ENCODE measurements at places on chromosomes 12 and 14.

GRCh38 chr12:102478405-102479098 lies 1.8 kb downstream of the IGF1 start:
- no peak for DNase-seq

DNA sequence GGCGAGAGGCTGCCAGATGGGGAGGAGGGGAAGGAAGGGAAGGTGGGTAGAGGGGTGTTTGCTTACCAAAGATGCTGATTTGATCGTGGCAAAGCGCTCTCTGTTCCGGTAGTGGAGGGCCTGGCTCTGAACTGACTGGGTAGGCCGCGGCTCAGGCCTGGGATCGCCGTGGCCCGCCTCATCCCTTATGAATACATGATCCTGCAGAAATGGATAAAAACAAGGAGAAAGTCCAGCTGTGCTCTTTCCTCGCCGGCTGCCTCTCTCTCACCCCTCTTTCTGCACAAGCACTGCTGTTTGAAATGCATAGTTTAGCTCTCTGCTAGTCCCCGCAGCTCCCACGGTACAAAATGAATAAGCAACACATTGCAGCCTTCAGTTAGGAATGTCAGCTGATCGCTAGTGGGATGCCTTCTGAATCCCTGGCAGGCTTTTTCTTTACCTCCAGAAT lies 53.8 kb downstream of the PEBP1 start:
- peak; percentile 82 for DNase-seq

GRCh38 chr14:51967521-51967920 lies 21.8 kb upstream of the RTRAF start:
- no peak for DNase-seq

DNA sequence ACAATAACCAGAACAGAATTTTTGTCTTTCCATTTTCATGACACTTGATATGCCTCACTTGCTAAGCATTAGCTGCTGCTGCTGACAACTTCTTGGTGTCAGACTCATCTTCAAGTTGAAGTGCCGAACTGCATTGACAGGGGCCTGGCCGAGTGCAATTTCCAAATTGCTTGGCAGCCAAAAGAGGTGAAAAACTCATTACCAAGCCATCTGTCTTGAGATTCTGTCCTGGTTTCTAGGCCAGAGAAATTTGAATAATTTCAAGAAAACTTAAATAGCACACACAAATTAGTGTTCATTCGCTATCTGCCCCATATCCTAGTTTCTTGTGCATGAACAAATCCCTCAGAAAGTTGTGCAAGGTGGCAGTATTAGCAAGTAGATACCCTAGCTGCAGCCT lies 165.3 kb upstream of the RASSF8 start:
- no peak for DNase-seq

DNA sequence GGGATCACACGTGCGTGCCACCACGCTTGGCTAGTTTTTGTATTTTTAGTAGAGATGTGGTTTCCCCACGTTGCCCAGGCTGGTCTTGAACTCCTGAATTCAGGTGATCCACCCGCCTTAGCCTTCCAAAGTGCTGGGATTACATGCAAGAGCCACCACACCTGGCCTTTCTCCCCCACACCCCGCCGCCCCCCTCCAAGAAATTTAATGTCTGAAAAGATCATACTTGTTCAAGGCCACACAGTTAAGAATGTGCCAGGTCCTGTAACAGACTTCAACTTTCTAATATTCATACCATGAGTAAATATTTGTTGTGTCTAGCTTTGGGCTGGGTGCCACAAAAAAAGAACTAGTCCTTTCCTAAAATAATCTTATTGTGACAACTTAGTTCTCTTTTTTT lies 9.1 kb downstream of the GATC start:
- no peak for DNase-seq

DNA sequence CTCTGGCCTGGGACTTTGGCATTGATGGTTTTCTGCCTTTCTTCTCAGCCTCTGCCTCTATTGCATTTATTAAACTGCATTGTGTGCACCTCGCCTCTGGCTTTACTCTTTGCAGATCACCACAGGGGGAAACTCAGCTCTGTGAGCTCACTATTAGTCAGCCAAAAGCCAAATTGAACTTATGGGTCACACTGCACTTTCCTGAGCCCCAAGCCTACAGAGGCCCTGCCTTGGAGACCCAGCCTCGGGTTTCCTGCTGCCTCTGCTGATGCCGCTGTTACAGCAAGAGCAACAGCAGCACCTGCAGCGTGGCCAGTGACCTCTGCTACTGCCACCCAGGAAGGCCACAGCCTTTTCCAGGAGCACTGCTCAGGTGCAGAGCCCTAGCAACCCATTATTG lies 122.5 kb downstream of the DAD1 start:
- DNase-seq = no peak

DNA sequence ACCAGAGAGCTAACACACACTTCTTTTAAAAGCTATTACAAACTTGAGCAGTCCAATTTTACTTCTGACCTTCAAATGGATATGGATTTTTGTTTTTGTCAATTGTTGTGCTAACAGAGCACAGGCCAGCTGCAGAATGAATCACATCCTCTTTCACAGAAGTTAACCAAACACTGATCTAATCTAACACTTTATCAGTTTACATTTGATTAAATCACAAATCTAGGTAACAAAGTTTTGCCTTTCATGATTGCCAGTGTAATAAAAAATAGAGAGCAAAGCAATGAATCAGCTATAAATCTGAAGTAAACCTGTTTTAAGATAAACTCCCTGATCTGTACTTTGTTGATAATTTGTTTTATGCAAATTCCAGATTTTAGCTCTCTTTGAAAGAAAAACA lies 273.1 kb upstream of the RGS6 start:
- peak; percentile 1 for DNase-seq

- DNase-seq = no peak
Measured at GRCh38 chr12:8629486-8630033, 16.9 kb upstream of the AICDA start.

DNA sequence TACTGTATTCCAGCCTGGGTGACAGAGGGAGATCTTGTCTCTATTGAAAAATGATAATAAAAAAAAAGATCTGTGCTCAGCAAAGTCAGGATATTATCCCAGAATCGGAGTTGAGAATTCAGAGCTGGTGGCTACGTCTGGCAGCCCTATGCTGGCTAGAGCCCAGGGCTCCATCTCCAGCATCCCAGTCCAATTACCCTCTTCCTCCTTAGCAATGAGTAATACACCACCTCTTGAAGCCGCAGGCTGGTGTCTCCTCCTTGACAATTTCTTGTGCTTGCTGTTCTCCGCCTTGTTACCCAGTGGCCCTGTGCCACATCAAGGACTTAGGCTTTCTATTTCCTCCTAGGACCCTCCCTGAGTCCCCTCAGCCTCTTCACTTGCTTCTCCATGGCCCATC lies 38.4 kb upstream of the DDX11 start:
- DNase-seq = no peak

DNA sequence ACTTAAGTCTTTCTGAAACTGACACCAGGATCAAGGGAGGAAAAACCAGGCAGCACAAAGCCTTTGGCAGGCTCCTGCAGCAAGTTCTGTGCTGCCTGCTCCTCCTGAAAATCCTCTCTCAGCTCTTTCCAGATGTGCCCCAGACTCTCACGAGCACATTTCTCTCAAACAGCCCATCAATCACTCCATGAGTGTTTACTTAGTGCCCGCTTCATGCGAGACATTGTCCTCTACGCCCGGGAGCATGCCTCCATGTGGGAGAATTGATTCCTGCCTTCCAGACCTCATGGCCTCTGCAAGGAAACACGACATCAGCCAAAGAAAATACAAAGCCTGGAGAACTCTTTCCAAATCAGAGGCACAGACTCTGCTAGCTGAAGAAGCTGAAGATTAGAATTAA lies 46.5 kb upstream of the TSPAN11 start:
- DNase-seq = peak; percentile 92

GRCh38 chr14:24130717-24131548 lies 474 bp downstream of the FITM1 start:
- peak; percentile 73 for DNase-seq

GRCh38 chr12:91055976-91056375 lies 1.8 kb downstream of the KERA start:
- no peak for DNase-seq

- no peak for DNase-seq
Measured at GRCh38 chr14:52253503-52253902, 14.0 kb upstream of the PTGDR start.

DNA sequence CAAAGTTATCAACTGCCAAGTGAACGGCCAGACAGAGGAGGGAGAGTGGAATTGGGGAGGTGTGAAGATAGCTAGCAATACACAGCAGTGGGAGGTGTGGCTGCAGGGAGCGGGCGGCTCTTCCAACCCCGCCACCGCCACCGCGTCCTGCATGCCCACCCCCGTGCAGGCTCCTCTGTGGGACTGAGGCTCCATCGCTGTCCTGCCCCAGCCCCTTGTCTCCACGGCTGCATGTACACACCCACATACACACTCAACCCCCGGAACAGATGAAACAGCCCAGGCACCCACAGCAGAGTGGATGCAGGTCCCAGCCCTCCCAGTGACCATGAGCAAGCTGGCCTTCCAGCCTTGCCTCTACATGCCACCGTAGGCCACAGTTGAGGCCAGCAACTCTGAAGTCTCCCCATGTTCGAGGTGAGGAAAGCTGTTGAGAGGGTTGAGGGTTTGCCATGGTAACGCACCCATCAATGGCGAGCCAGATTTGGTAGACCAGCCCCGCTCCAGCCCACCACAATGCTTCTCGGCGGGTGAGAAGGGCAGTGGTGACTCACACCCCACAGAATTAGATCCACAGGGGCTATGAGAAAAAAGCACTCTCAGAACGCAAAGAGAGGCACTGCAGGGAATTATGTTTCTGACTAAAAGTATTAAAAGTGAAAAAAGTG lies 39.3 kb downstream of the PITPNM2 start:
- no peak for DNase-seq

DNA sequence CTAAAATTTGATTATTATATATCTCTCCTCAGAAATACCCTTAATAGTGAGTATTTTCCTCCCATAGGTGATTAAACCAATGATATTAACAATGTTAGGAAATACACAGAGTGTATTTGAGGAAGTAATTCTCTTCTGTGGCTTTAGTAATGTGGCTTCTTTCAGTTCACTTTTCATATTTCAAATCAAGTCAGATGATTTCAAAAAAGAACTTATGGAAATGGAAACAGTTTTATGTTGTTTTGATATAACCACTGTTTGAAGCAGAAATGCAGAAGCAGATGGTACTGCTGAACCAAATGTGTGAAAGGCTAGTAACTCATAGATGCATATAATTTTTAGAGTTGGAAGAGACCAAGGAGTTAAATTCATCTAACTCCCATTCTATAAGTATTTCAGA lies 1.9 kb upstream of the GPR33 start:
- DNase-seq = no peak

GRCh38 chr14:22830443-22831010 lies 840 bp downstream of the MRPL52 start:
- no peak for DNase-seq

DNA sequence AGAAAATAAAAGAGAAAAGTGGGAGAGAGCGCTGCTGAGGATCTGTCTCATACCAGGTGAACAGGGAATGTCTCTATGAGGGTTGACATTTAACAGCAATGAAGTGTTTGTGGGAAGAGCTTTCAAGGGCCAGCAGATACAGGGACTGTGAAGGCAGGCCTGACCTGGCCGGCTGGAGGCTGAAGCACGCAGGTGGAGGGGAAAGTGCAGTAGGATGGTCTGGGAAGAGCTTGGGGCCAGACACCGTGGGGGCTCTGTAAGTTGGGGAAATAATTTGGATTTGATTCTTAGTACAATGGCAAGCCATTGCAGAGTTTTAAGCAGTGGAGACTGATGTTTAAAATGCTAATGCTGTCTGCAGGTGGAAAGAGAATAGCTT lies 23.8 kb upstream of the DHRS2 start:
- no peak for DNase-seq

DNA sequence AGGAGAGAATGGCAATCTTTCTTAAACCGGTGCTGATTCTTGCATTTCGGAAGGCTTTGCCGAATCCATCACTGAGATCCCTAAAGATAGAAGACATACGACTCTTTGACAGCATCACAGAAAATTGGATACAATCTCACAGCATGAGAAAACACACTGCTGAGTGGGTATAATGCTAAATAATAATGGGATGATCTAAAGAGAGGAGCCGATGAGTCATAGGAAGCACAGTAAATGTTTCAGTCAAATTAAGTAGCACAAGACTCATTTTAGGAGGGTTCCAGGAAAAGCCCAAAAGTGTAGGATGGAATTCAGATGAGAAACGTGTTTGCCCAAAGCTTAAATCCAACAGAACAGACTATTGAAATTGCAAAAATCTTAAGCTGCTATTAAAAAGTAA lies 81.7 kb downstream of the CPNE8 start:
- DNase-seq = no peak

- DNase-seq = no peak
Measured at GRCh38 chr14:33857650-33858049, 93.2 kb downstream of the EGLN3 start.

DNA sequence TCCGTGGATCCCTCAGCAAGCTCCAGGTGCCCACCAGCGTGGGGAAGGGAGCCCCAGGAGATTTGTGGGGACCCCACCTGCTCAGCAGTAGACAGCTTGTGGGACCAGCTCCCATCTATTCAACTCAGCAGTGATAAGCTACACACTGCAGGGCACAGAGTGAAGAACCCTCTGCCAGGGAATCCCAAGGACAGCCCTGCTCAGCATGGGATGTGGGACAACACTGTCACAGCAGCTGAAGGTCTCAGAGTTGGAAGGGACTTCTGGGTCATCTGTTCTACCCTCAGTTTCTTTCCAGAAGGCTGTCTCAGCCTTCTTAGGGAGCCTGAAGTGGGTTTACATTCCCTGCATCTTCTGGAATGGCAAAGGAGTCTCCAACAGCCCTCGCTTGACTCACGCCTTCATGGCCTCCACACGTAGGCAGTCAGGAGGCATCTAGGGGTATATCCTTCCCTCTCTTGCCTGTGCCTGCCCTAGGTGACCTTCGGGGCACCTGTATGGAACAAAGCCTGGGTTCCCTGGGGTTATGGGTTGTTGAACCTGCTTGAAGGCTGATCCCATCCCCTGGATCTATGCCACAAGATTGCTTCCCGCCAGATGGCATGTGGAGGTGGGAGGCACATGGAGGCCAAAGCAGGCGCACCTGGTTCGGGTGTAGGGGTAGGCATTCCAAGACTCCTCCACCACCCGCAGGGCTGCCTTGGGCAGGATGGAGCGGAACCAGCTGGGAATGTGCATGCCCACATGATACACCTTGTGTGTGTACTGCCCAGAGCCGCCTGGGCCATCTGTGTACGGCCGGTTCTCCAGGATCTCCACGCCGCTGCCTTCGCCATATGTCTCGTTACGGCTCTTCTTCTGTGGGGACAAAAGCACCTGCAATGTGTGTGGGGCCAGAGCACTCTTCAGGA lies 33.0 kb downstream of the ARL6IP4 start:
- DNase-seq = no peak

GRCh38 chr12:92124689-92125029 lies 21.0 kb downstream of the BTG1 start:
- DNase-seq = no peak

DNA sequence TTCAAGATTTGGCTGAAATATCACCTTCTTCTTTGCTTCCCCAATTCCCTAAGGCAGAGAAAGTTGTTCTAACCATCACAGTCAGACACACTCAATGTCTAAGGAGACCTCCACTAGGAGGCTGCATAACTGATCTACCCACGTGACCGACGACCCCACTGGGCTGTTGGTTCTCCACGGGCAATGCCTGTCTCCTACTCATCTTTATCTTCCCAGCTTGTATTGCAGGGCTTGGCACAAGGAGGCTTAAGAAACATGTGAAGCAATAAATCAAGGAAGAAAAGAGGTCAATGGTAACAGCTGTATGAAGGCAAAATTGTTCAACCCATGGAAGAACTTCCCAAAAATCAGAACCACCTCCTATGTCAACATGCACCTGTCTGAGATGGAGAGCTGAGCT lies 27.1 kb downstream of the NT5DC3 start:
- no peak for DNase-seq
